ENCODE measurements at places on chromosomes 12 and 14. TPM values are rescaled to one million over a fixed set of nuclear protein-coding genes. Genes with fewer than 3 reads are reported as not detected.

Gene RNFT2
- total RNA-seq = 14.8 TPM

Gene KMT2D
- total RNA-seq = 45.3 TPM

Gene TPH2
- not detected for total RNA-seq

Gene CNPY2
- total RNA-seq = 133 TPM

Gene IKZF4
- 22.9 TPM for total RNA-seq

DNA sequence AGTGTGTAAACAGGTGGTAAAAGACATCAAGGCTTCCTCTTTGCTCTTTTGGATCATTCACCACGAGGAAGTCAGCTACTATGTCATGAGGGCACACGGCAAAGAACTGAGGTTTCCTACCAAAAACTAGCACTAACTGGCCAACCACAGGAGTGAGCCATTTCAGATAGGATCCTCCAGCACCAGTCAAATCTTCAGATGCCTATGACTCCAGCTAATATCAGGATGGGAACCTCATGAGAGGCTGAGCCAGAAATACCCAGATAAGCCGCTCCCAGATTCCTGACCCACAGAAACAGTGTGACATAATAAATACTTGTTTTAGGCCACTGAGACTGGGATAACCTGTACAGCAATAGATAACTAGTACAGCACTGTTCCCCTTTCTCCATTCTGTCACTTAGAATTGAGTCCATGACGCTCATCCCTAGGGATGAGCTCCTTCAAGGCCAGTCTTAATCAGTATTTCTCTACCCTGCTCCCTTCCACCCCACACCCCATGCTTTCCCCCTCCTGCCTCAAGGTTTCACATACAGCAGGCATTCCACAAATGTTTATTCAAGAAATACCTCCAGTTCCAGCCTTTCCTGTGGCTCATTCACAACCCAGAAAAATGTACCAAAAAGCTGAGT lies 68.4 kb downstream of the PPM1H start:
- no peak for DNase-seq

DNA sequence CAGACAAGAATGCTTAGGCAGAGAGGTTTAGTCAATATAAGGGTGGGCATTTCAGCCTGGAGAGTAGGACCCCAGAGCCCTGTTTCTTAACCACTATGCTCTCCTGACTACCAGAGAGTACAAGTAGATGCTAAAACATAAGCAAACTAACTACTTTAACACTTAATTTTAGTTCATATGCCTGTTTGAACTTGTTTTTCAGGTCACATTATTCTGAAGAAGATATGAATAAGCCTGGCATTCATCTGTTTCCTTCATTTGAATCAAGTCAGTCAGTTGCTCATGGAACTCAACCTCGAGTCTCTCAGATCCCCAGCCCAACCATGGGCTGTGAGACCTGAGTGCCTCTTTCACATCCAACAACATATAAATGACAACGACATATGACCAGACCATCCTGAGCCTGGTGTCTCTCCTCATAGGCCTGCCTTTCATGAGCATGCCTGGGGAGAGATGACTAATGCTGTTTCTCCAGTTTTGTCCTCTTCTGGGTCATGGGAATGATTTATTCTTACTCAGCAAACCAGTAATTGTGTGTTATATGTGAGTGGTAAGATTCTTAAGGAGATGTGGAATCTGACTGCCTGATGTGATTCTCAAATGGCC lies 251.1 kb upstream of the BTG1 start:
- DNase-seq = no peak

DNA sequence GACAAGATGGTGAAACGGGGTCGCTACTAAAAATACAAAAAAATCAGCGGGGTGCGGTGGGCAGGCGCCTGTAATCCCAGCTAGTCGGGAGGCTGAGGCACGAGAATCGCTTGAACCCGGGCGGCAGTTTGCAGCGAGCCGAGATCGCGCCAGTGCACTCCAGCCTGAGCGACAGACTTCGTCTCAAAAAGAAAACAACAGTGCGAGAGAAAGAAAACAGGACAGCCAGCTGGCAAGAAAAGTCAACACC lies 633 bp upstream of the RNU4-2 start:
- DNase-seq = no peak

- no peak for DNase-seq
Measured at GRCh38 chr14:89397569-89398230, 19.3 kb downstream of the FOXN3 start.

- no peak for DNase-seq
Measured at GRCh38 chr14:64410084-64410774, 22.1 kb downstream of the MTHFD1 start.

DNA sequence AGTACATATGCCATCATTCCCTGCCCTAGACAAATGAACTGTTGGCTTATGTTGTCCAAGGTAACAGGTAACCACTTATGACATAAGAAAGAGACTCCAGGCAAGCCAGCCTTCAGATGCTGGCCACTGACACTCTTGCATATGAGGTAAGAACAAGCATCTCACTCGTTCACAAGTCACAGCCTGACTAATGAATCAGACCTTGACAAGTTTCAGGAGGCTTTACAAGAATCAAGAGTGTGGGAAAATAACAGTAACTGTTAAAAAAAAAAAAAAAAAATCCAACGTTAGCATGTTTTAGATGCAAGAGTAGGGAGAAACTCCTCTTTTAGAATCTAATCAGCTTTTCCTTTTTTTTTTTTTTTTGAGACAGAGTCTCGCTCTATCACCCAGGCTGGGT lies 40.7 kb downstream of the ZFYVE1 start:
- no peak for DNase-seq

DNA sequence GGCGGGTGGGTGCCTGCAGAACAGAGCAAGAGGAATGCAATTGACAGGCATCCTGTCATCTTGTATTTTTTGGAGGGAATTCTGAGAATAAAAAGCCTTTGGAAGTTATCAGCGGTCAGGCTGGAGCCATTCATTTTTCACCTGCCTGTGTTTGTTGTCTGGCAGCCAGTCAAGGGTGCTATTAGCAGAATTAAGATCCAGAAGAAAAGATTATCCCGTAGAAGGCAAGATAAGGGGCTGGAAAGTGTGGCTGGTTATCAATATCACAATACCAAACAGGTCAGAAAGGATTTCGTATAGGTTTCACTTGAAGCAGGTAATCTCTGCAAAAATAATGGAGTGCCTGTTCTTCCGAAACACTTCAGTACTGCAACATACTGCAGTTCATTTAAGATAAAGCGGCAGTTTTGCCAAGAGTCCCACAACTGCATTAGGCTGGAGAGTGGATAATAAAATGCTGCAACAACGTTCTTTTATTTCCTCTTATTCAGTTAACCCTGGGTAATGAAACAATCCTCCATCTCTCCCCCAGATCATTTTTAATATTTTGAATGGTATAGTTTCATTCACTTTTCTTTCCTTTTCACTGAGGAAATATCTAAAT lies 171.2 kb upstream of the CDKN3 start:
- DNase-seq = no peak

- no peak for DNase-seq
Measured at GRCh38 chr12:47590771-47591360, 115.0 kb downstream of the RPAP3 start.

GRCh38 chr12:88756917-88757316 lies 176.6 kb upstream of the KITLG start:
- no peak for DNase-seq

GRCh38 chr14:104639885-104640548 lies 35.4 kb upstream of the TMEM179 start:
- DNase-seq = peak; percentile 55

GRCh38 chr12:2691345-2692071 lies 103.3 kb upstream of the FKBP4 start:
- peak; percentile 72 for DNase-seq

DNA sequence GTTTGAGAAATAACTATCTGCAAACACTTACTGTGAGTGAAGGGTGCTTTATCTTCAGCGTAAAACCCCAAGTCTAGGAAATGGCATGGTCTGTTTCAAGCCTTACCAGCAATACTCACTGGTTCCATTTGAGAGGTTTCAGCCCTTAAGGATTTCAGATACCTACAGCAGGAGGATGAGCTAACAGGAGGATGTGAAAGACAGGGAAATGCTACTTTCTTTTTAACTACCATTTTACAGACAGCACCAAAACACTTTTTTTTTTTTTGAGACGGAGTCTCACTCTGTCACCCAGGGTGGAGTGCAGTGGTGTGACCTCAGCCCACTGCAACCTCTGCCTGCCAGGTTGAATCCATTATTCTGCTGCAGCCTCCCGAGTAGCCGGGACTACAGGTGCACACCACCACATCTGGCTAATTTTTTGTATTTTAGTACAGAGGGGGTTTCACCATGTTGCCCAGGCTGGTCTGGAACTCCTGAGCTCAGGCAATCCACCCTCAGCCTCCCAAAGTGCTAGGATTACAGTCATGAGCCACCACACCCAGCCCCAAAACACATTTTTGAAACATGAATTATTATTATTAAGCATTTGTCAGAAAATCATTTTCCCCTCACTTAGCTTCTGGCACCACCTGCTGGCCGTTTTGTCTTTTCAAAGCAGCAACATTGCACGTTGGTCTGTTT lies 4.6 kb downstream of the MTRFR start:
- DNase-seq = peak; percentile 51

- DNase-seq = no peak
Measured at GRCh38 chr12:104741077-104741476, 217.0 kb downstream of the SLC41A2 start.

GRCh38 chr14:74611650-74612349 lies at the start of gene LTBP2:
LTBP2 (minus strand) TSS chr14:74612237; CDS start chr14:74611944, 293 bp downstream.
- DNase-seq = no peak

- no peak for DNase-seq
Measured at GRCh38 chr14:61221906-61222305, 59.2 kb downstream of the TMEM30B start.

GRCh38 chr14:55710506-55711041 lies 130.6 kb downstream of the KTN1 start:
- DNase-seq = no peak

DNA sequence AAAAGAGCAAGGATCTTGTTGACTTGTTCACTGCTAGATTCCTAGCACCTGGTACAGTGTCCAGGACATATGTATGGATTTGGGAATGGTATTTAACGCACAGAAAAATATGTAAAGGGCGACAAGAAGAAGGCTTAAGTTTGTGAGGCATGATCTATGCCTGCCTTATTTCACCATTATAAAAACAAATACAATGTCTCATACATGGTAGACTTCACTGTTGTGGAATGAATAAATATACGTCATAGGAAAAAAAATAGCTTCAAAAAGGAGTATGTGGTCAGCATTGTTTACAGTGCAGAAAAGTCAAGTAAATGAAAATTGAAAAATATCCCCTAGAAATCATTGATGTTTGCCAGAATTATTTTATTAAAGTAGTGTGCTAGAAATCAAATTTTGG lies 30.0 kb downstream of the HCFC2 start:
- DNase-seq = no peak

- DNase-seq = no peak
Measured at GRCh38 chr12:90712671-90713070, 242.3 kb downstream of the CCER1 start.

Measured in activated naive CD8-positive, alpha-beta T cell treated with anti-CD3 and anti-CD28 coated beads for 36 hours (primary cell).